ENCODE measurements at places on chromosomes 2 and 18.

- DNase-seq: no peak
Measured at GRCh38 chr2:105183555-105184323, 57.8 kb upstream of the GPR45 start.

DNA sequence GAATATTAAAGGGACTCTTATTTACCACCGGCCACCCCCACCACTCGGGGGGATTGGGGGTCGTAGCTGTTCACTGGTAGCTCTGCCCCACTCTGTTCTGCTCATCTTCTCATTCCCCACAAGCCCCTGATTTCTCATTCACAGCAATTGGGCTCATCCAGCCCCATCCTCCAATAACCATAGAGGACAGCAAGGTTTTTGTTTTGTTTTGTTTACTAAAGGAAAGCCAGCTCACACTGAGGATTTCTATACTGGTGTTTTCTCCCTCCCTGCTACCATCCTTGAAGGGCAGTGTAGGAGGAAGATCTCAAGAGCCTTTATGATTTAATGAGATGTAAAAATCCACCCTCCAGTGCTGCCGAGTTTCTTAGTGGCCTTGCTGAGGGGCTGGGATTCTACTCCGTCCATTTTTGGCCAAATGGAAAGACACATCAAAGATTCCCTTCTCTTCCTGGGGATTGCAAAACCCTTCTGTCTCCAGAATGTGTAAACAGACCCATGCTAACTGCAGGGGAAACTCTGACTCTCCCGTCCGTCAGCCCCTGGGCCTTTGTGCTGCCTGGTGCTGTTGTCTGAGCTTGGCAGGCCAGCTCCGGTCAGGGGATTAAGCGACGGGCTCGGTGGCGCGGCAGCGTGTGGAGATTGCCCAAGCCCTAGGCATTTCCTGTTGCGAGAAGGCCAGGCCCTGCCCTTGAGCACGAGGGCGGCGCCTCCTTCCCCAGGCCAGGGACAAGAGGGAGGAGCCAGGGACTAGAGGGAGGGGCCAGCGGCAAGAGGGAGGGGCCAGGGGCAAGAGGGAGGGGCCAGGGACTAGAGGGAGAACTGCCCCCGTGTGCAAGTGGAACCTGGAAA is 165.0 kb downstream of the ANTXR1 start:
- peak; percentile 90 for DNase-seq

DNA sequence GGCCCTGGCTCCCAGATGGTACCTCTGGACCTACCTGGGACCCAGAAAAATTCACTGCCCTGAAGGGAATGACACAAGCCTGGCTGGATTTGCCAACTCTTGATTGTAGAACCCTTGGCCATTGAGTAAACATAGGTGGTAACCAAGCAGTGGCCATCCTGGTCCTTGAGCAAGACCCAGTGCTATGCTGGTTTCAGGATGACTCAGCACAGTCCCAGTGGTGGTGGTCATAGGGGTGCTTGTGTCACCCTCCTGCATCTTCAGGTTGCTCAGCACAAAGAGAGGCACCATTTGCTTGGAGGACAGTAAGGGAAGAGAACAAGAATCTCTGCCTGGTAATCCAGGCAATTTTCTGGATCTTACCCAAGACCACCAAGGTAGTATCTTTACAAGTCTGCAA is 52.9 kb downstream of the UPP2 start:
- no peak for DNase-seq

- no peak for DNase-seq
Measured at GRCh38 chr2:233445152-233445830, 91.0 kb downstream of the DGKD start.

- peak; percentile 49 for DNase-seq
Measured at GRCh38 chr18:31275722-31276463, 42.1 kb upstream of the DSG1 start.

GRCh38 chr18:12884406-12885323 is 628 bp upstream of the PTPN2 start:
- no peak for DNase-seq

- peak; percentile 62 for DNase-seq
Measured at GRCh38 chr2:9950521-9951271, 797 bp upstream of the GRHL1 start.

- no peak for DNase-seq
Measured at GRCh38 chr2:240831594-240832204, 11.7 kb upstream of the KIF1A start.

- peak; percentile 80 for DNase-seq
Measured at GRCh38 chr2:15730545-15731212, 139.0 kb downstream of the DDX1 start.

DNA sequence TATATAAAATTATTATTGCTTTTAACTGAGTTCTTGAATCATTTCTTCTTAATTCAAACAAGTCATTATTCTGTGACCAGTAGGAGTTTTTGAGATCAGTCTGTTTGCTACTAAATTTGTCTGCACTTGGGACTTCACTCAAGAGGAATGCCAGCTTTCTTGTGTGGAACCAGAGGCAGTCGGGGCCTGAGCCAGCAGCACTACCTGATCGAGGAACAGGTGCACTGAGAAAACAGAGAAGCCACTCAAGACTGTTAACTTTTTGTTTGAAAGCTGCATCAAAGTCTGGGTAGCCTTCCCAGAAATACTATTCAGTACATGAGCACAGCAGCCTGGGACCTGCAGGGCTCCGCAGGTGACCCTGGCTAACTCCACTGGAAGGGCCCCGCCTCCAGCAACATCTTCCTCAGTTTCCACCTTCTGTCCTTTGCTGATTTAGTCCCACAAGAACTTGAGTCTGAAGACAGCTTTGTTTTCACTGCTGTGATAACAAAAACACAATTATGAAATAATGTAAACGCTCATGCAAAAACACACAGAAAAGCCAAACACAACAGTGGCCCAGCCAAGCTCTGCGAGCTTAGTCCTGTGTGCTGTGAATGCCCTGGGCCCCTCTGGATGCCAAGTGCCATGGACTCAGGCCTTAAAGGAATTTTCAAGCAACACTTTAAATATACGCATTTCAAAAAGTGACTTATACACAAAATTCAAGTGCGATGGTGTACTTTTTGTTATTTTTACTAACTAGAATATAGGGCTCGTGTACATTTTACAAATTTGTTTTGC is 62.0 kb downstream of the SH3YL1 start:
- no peak for DNase-seq

DNA sequence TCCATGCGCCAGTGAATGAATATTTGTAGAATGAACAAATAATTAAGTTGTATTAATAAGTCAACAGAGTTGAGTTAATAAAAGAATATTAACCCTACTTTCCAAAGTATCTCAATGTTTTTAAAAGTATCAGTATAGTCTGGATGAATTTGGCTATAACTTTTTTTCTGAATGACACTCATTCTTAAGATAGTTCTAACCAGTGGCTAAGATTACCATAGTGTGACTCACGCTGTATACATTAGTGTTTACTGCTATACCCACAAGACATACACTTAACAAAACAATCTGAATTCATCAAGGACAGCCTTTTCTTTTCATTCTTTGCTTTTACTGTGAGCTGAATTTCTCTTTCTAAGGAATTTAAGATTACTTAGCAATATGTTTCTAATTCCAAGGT is 77.0 kb upstream of the PDE1A start:
- no peak for DNase-seq

- DNase-seq: peak; percentile 43
Measured at GRCh38 chr18:74654638-74655037, 57.0 kb downstream of the ZNF407 start.

- no peak for DNase-seq
Measured at GRCh38 chr2:235262750-235263149, 231.1 kb upstream of the AGAP1 start.

DNA sequence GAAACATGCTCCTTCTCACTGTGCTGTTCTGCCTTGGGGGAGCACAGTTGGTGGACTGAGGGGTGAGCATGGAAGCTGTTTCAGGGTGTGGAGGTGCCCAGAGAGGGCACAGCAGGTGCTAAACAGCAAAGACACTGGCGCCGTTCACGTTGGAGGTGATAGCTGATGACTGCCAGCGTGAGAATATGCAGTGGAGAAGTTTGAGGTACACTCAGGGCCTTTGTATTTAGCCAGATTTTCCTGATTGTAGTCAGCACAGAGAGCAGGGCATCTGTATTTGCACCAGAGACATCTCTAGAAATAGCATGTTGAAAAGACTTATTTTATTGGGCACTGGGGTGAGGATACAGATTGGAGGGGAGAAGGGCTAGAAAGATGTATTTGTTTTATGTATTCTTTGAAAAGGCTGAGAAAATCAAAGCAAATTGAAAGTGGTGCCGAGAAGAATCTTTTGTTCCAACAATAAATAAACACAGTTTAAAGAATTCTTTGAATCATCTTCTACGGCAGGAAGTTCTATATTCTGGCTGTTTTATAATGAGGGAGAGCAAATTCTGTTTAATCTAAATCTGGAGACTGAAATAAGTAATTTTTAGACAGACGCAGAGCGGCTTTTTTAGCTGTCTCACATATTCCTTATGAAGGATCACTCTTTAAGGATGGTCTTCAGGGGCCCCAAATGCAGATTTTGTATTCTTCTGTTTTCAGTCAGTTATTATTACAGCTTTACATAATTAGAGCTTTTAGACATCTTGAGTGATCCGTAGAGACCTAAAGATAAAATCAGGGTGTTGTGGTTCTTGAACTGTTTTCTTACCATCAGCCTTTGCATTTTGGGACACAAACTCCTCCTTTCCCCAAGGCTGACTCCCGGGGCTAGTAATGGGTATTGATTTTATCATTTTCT is 7.1 kb downstream of the ZNF532 start:
- DNase-seq: no peak

DNA sequence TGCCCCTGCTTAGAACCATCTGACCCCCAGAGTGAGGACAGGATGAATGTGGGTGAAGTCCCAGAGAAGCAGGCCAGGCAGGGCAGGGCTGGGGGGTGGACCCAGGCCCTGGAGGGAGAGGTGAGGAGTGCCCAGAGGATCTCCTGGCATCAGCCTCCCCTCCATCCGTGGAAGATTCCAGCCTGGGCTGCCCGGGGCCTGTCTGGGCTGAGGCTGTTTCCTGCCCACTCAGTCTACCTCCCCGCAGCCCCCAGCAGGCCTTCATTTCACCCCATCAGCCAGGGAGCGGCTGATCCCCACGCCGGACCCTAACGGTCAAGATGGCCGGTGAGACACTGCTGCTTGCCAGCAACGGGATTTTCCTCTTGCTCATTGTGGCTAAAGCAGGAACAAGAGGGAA is 35.3 kb upstream of the OTOF start:
- DNase-seq: no peak

GRCh38 chr2:217638533-217638932 is 364.3 kb downstream of the TNS1 start:
- no peak for DNase-seq
